Heart right ventricle (tissue), 16 donors: ENCODE measurements at places on chromosomes 3 and 15. TPM values are rescaled to one million over a fixed set of nuclear protein-coding genes. Genes with fewer than 3 reads are reported as not detected.

DNA sequence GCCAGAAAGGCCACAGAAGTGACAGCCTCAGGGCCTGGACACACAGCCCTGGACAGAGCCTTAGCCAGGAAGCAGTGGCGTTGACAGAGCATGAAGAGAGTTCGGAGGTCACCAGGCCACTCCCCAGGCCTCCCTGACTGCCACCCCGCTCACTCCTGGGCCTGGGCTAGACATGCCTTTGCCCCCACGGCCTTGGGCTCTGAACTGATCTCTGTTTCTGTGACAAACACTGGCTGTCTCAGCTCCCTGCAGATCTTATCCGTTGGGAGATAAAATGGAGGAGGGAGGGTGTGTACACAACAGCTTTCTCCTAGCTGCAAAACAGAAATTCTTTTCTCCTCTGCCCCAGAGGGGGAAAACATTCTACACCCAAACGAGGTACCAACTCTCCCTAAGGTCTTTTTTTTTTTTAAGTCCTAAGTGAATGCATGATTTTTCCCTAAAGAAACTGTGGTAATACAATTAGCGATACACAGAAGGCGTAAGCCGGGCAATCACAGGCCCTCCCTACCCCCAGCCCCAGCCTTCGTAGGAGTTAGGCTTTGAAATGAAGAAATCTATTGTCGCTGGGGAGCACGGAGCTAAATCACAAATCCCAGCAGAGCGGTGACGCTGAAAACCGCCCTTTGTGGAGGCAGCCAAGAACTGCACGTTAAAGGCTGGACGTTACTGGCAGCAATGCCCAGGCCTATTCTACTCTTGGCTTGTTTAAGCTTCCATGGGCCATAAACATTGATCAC lies 45.0 kb downstream of the SRGAP3 start:
- no peak for DNase-seq

GRCh38 chr3:53046171-53047170 lies 598 bp upstream of the SFMBT1 start:
- DNase-seq, result peak; percentile 47

ATR gene
- total RNA-seq, result 12.2 TPM

DNA sequence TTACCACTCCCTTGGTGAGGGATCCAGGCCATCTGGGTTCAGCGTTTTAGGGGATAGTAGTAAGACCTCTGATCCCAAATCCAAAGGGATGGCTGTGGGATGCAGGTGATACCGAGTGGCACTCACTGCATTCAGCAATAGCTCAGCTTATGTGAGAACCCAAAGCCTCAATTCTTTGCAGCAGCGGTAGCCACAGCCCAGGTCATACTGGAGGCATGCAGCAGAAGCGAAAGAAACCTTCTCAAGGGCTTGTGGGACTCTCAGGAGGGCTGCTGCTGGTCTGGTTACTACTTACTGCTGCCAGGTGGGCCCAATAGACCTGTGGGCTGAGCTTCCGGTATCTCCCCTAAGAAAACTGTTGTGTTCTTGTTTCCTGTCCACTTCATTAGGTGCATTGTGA lies 38.0 kb downstream of the CHCHD6 start:
- DNase-seq, result no peak

- no peak for DNase-seq
These were observed 350.9 kb downstream of the SLC9A9 start for GRCh38 chr3:143497382-143497781.
